Activated naive CD4-positive, alpha-beta T cell treated with Interleukin-2 at 50 U/mL for 16 hours (primary cell): ENCODE measurements at places on chromosomes 1 and 21.

GRCh38 chr1:180255536-180256340 lies 25.7 kb downstream of the LHX4 start:
- DNase-seq = no peak

GRCh38 chr1:180415985-180416633 lies 86.3 kb downstream of the ACBD6 start:
- no peak for DNase-seq

GRCh38 chr1:44557778-44558177 lies 116.5 kb downstream of the TMEM53 start:
- DNase-seq = no peak

DNA sequence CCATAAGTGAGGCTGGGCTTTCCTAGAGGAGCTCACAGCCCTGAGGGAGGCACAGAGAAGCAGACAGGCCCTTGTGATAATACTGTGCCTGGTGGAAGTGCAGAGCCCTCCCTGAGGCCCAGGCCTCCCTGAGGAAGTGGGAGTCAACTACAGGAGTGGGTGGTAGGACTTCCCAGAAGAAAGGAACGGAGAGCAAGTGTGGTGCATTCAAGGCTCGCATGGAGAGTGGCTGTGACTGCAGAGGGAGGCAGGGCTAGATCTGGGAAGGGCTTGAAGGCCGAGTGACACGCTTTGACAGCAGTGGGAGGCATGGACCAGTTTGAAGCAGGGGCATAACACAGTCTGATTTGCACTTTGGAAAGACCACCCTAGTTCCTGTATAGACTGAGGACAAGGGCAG lies 37.3 kb downstream of the AZIN2 start:
- DNase-seq = no peak

DNA sequence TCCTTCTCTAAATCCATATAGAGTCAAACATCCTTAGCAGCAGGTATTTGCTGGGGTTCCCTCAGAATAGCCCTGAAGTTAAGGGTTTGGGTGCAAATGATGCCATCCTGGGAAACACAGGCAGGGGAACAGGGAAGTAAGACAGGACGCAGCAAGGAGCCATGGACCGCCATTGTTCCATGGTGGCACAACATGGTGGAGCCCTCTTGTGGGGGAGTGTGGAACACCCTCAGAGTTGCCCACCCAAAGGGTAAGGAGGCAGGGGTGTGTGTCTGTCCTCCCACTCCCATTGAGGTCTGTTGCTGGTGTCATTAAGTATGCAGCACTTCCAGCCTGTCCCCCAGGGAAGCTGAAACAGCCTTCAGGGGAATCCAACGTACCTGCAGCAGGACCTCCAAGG lies 20.4 kb upstream of the RCAN1 start:
- peak; percentile 7 for DNase-seq

DNA sequence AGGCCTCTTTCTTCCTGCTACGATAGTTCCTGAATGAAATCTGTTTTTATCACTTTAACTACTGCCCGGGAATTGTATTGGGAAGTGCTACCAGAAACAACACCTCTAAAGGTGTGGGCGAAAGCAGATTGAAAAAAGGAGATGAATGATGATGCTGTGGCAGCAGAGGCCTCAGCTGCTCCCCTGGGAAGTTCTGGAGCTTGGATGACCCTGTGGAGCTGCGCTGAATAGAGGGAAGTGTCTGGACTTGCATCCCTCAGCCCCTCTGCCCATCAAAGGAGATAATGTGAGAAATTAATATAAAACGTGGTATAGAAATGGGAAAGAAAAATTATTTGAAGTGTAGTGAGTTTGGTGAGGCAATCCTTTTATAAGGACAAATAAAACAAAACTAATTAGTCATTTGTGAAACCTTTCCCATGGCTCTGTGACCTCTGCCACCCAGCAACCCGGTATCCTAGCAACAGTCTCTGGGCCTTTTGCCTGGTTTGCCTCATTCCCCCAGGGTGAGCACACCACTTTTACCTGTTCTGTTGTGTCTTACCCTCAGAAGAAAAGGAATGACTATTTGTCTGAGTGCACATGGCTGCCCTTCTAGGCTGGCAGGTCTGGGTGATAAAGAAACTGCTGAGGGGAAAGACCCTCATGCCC lies 21.3 kb downstream of the OVAAL start:
- no peak for DNase-seq

- no peak for DNase-seq
Measured at GRCh38 chr1:38908821-38909220, 27.4 kb upstream of the GJA9 start.

DNA sequence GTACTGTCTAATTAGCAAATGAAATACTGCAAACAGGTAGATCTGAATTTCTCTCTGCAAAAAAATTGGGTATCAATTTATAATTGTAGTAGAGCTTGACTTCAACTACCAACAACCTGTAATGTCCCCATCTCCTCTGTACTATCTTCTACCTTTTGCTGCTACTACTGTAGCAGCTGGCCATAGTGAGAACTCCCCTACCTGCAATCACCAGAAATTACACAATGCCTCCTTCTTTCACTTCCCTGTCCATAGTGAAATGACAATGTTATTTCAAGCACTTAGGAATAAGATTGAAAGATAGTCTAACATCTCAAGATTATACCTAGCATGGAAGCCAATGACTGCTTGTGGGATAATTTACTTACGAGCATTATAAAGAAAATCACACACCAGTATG lies 100.4 kb downstream of the ACBD6 start:
- no peak for DNase-seq

- no peak for DNase-seq
Measured at GRCh38 chr1:207858281-207858680, 52.6 kb downstream of the CD34 start.

DNA sequence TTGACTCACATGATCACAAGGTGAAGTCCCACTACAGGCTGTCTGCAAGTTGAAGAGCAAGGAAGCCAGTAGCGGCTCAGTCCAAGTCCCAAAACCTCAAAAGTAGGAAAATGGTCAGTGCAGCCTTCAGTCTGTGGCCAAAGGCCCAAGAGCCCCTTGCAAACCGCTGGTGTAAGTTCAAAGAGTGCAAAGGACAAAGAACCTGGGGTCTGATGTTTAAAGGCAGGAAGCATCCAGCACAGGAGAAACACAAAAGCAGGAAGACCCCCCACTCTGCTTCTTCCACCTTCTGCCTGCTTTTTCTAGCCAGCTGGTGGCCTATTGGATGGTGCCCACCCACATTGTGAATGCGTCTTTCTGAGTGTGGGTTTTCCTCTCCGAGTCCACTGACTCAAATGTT lies 2222.6 kb downstream of the MRPL39 start:
- no peak for DNase-seq

- DNase-seq = no peak
Measured at GRCh38 chr1:55720261-55720660, 505.1 kb upstream of the USP24 start.

DNA sequence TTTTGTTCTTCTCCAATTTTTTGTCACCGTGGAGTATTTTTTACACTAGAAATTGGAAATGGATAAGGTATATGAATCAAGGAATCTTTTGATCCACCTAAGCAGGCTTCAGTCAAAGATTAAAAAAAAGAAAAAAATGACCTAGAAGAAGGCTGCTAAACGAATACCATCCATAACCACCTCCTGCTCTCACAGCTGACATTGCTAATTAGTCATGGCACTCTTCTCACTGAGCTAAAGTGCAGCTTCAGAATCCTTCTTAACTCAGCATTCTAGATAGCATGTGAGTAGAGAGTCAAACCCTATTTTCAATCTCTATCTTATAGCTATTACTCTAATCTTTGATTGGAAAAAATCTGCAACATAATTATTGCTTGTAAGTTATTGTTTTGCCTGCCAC lies 40.2 kb upstream of the ST6GALNAC5 start:
- DNase-seq = no peak
